ENCODE measurements at places on chromosomes 4 and X.

DNA sequence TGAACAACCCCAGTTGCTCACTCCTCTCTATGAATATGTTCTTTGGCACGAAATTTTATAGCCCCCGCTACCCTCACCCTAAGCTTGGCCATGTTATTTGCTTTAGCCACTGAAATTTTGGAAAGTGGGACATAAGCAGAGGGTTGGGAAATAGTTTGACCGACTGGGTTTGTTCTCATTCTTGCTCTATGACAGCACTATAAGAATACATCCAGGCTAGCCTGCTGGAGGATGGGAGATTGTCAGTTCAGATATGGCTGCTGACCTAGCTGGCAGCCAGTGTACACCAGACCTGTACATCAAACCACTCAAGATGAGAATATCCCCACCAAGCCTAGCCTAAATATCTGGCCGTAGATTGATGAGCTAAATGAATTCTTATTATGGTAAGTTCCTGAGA lies 298.1 kb downstream of the PDGFC start:
- no peak for DNase-seq

DNA sequence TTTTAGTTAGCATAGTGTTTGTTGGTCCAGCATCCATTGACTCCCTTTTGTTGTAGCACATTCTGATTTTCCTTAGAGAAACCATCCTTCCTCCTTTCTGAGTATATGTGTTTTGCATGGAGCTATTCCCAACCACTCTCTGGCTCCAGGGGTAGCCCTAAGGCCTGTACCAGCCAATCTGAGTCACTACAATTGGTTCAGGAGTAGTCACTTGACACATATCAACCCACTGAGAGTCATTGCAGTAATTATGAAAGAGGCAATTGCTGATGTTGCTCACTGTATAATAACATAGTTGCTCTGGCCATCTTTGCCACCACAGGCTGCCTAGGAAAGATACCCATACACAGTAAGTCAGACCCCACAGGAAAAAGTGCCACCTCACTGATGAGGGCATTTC lies 71.2 kb upstream of the GRID2 start:
- peak; percentile 9 for DNase-seq

DNA sequence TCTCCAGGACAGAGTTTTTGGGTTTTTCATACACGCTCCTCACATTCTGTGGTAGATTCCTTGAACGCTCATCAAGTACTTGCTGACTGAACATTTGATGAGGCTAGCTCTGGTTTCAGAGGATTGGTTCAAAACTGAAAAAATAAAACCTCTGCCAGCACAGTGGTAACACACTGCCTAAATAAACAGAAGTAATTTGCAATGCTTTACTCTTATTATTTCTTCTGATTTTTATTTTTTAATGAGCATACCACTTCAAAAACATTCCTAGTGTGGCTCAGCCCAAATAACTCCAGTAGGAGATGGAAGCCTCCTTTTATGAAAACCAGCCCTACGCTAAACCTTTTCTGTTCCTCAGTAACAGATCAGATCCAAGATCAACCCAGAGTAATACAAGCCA lies 72.0 kb upstream of the INTU start:
- DNase-seq: no peak

DNA sequence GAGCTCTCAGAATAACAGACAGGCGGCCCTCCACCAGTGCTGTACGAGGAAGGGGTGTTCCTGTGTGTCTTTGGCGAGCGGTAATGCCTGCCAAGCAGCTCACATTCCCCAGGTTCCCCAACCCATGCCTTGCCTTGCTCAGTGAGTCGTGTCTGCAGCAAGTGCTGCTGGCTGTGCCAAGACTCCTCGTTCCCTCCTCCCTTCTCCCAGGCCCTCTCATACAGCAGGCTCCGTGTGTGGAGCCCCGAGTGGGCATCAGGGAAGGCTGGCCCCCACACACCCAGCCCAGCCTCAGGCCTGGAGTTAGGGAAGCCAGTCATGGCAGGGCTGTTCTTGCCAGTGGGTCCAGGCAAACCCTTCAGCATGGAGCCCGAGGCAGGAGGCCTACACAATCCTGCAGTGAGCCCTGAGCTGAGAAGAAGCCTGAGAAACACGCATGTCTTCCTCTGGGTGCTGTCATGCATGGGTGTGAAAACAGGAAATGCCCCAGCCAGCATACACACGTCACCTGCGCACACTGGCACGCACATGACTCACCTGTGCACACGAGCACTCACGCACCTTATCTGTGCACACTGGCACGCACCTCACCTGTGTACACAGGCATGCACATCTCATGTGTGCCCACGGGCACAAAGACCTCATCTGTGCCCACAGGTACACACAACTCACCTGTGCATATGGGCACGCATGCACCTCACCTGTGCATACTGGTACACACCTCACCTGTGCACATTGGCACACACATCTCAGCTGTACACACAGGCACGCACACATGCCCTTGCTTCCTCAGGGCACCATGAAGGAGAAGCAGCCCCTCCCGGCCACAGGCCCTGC lies 238.7 kb downstream of the DHRSX start:
- DNase-seq: no peak

GRCh38 chr4:99457270-99457669 lies 22.1 kb upstream of the ADH7 start:
- no peak for DNase-seq

DNA sequence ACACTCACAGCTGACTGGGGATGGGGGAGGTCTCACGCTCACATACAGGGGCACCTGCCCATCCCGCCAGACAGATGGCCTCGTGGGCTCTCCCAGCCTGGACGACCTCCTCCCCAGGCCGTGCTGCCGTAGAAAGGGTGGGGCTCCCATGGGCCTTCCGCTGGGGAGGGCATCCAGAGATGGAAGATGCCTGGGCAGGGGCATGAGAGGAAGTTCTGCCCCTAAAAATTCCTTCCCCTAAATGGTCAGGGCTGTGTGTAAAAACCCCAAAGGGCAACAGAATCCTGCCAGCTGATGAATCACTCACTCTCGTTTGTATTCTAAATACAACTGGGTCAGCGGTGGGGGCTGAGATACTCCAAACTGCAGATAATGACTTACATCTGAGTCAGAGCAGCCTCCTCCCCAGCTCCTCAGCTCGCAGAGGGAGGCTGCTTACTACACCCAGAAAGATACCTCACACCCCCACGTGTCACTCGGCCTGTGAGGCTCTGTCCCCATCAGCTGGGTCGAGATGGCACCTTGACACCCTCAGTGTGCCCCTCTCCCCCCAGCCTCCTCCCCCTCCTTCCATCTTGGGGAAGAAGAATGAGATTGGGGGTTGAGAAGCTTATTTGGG lies 10.1 kb downstream of the WDR1 start:
- peak; percentile 98 for DNase-seq

DNA sequence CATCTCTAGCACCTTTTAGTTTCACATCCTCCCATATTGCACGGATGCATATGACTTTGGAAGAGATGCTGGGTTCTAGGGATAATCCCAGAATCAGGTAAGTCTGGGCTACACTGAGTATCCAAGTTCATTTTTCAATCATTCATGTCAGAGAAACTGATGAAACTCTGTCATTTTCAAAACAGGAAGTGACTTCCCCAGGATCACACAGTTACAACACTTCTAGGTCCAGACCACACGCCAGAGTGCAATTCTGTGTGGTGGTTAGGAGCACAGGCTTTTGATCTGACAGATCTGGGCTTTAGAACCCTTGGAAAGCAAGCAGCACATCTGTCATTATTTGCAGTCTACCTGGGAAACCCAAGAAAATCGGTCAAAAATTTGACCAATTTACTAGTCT lies 52.1 kb upstream of the CDKN2AIP start:
- DNase-seq: no peak

- no peak for DNase-seq
Observed at GRCh38 chrX:81232218-81232617, 30.3 kb downstream of the SH3BGRL start.

GRCh38 chr4:153542834-153543233 lies 76.7 kb downstream of the TMEM131L start:
- DNase-seq: no peak

DNA sequence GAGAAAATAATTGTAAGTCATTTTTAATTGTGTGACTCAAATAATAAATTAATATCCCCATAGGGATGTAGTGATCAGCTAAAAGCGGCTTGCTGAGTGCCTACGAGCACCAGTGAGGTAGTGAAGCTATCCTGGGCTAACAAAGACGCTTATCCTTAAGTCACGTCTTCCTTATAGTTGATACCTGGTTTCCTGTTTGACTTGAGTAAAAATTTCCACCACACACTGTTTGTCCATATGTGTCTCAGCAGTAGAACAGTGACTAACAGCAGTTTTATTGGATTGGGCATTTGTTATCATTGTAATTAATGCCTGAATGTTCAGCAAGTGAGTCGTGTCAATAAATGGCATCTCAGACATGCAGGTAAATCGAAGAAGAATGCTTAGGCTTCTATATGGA lies 241.1 kb downstream of the GRXCR1 start:
- DNase-seq: no peak

DNA sequence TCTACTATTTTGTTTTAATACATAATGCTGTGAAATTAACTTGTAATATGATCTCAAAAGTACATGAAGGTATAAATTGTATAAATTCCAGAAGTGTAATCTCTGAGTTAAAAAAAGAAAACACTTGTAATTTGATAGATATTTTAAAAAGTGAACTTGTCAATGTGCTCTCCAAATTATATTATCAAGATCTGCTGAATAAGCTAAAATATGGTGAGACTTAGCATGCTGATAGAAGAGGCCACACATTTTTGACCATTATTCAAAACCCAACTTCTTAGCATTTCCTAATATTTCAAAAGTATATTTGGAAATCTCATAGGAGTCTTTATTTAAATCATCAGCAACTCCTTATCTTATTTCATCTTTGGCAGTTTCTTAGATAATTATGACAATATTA lies 657.1 kb upstream of the BOD1L1 start:
- no peak for DNase-seq

GRCh38 chrX:43566170-43566569 lies 89.9 kb upstream of the MAOA start:
- no peak for DNase-seq

GRCh38 chr4:179485781-179486180 lies 2043.5 kb upstream of the AGA start:
- DNase-seq: no peak

DNA sequence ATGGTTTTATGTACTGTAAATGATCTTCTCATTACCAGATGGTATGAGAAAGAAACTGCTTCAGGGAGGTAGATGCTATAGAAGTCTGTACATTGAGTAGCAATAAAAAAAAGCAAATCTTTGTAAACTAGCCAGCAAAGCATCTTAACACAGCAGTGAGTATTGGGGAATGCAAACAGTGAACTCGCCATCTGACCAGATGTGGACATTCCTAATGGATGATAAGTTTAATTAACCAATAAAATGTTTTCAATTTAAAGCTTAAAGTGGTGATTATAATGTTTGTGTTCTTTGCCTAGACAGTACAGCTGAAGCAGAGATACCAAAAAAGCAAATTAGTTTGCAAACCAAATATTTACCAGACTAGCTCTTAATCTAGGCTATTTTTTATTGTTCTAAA lies 1144.2 kb downstream of the FAT4 start:
- peak; percentile 52 for DNase-seq

DNA sequence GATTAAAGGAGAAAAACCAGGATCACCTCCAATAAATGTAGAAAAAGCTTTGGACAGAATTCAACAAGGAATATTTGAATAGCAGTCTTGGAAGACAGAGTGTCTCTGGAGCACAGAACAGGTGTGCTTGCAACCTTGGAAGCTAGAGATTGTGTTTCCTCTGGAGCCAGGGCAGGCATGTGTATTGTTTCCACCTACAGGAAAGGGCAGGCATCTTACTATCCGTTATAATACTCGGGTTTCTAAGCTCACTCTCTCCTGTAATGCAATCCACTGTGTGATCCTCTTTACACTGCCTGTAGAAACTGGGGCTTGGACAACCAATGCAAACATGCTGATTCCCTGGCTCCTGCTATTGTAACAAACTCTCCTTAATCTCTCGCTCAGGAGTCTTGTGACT lies 14.4 kb downstream of the CCDC110 start:
- DNase-seq: no peak

- peak; percentile 28 for DNase-seq
Observed at GRCh38 chr4:88054901-88055300, 47.5 kb downstream of the PKD2 start.

DNA sequence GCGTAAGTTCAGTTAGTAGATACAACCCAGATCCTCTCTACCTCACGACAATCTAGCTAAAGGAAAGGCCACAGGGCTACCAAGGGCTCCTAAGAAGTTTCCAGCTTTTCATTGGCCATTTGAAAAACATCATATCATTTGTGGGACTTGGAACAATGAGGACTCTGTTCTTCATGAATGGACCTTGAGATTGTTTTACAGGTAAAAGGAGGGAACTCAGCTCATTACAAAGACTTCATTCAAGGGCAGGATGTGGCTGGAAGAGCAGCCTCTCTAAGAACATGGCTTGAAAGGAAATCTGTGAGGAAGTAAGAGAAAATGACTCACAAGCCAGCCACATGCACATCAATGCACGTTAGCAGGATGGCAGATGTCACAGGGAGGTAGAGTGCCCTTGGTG lies 105.9 kb upstream of the SLC7A11 start:
- DNase-seq: no peak

GRCh38 chrX:119015407-119016237 lies 41.2 kb downstream of the LONRF3 start:
- peak; percentile 7 for DNase-seq

DNA sequence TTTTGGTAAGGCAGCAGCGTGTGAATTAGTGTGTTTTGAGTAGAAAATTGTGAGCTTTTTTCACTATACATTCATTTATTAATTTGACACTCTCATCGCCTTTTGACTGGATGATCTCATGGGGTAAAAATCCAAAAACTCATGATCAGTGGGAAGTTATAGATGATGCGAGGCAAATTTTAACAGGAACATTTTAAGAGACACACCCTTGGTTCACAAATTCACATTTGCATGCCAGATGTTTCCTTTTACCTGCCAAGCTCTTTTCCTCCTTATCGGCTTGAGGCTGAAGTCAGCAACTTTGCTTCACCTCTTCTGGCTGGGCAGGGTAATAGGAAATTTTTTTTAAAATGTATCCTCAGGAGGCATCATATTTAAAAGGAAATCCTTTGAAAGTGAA lies 318.0 kb upstream of the HS3ST1 start:
- no peak for DNase-seq

DNA sequence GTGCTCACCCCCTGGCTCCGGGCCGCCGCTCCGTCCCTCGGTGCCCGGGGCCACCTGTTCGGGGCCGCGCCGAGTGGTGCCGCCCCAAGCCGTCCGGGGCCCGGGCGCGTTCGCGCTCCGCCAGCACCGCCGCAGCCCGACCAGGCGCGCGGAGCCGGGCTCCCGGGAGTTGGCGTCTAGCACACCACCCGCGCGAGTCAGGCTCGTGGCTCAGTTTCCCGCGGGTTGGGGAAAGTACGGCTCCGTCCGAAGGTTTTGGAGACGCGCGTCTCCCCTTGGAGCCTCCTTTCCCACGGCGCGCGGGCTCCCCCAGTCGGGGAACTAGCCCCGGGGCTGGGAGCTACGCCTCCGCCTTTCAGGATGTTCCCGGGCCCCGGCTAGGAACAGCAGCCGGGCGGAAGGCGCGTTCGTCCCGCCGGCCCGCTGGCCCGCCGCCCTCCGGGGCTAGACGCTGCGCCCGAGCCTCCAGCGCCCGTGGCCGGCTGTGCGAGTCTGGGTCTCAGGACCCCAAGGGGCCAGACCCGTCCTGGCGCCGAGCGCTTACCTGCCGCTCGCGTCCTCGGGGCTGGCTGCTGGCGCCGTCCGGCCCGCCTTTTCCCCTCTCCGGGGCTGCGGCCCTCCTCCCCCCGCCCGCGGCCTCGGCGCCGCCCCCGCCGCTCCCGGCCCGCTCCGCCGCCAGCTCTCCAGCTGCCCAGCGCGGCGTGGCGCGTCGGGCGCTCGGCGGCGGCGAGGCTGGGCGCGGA lies at the start of gene ADGRG2:
Gene ADGRG2, minus strand, starts transcription at position 571 of the 743 bp plus-strand sequence. CDS start 53,634 bp downstream, outside the sequence.
- DNase-seq: peak; percentile 29

Data from fibroblast of skin of scalp (primary cell).